Activated CD4-positive, alpha-beta T cell treated with anti-CD3 and anti-CD28 coated beads for 4 hours (primary cell): ENCODE measurements at places on chromosomes 11 and 22.
A peak's percentile ranks its signal among the peaks of the same experiment; 100 is the strongest.

- DNase-seq: no peak
Measured at GRCh38 chr22:29639096-29639495, 35.7 kb downstream of the NF2 start.

- no peak for DNase-seq
Measured at GRCh38 chr11:45258982-45259530, 27.1 kb downstream of the SYT13 start.

GRCh38 chr11:98260983-98261382 lies 759.8 kb upstream of the CNTN5 start:
- no peak for DNase-seq

- DNase-seq: no peak
Measured at GRCh38 chr11:118088531-118088930, 1.8 kb upstream of the SMIM35 start.

GRCh38 chr11:97048481-97048880 lies 658.7 kb downstream of the JRKL start:
- DNase-seq: no peak

DNA sequence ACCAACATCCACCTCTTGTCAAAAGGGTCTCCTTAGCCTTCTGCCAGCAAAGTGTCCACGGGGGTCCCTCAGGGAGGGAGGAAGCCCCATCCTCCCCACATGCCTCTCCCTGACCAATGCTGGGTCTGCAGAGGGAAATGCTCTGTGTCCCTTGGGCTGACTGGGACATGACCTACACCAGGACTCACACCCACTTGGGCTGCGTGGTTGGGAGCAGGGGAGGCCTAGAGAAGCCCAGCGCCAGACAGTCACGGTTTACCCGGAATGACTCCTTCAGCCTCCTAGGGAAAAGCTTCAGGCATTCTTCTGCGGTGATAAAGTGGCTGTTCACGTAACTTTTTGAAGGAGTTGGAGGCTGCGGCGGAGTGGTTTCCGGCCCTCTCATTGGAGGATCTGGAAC lies 180.3 kb downstream of the EFCAB6 start:
- no peak for DNase-seq

DNA sequence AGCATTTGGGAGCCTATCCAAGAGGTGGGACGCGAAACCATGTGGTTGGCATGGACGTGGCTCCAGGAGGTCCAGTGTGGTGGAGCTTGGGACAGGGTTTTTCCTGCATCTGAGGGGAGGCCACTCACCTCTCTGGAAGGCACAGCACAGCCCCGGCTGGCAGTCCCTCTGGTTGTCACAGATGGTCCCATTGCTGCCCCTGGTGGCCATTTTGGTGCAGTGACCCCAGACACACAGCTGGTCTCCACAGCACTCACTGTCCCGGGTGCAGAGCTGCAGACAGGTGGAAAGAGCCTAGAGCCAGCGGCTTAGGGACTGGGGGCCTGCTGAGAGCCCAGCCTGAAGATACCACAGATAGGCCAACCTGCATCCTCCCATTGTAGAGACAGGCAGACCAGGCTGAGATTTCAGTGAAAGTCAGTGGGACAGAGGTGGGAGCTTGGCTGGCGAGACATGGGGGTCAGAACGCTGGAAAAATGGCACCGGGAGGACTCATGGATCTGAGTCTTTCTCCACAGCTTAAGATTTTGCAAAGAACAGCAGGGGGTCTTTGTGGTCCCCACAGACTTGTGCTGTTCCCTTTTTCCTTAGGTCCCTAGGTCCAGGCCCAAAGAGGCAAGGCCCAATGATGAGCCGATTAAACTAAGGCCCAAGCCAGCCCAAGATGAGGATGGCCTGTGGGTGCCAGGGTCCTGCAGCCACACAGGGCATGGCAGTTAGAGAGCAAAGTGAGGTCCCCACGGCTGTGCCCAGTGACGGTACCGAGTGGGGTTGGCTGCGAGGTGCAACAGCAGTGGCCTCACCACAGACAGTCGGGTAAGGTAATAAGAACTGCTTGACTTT lies 41.4 kb downstream of the DKK3 start:
- DNase-seq: peak; percentile 67

DNA sequence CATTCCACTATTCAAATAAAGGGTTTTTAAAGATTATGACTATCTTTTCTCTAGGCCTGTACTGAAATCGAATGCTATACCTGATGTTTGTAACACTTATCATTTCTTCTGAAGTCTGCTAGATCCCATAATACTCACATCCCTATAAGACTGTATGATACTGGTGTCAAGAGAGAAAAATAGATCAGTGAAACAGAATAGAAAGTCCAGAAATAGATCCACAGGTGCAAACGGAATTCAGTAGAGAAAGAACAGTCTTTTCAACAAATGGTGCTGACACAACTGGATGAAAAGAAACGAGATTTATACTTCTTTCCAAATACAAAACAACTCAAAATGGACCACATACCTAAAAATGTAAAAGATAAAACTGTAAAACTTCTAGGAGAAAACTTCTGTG lies 143.2 kb downstream of the APOL5 start:
- no peak for DNase-seq

DNA sequence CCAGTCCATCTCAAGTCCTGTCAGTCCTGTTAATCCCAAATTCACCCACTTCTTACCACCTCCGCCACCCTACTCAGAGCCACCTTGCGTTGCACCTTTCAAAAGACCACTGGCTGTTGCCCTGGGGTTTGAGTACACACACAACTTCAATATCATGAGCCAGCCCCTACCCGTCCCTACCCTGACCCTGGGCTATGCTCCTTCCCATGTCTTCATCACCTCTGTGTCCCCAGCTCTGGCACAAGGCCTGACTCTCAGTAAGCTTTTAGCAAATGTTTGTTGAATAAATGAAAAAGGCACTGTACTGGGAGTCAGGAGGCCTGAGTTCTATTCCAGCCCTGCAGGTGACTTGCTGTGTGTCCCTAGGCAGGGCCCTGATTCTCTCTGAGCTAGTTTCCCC lies 26.5 kb downstream of the OTOG start:
- DNase-seq: no peak

DNA sequence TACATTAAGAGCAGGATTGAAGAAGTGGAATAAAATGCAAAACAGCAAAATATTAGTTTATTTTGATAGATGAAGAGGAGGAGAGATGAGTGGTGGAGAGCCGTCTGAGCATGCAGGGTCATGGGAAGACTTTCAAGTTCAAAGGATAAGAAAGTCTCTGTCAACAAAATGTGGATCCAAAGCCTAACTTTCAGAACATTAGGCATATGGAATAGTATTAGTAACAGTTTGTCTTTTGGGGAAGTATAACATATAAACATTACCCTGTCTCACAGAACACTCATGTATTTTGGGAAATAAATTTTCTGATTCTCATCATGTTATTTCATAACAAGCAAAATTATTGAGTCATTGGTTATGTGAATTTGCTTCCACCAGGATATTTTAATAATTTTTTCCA lies 104.3 kb upstream of the CEP126 start:
- no peak for DNase-seq

- no peak for DNase-seq
Measured at GRCh38 chr11:69765498-69765995, 9.6 kb downstream of the FGF4 start.
